Lower leg skin (tissue), 4 donors: ENCODE measurements at places on chromosomes 2 and 18.

GRCh38 chr18:10752382-10752781, 226.6 kb downstream of the NAPG start:
- no peak for DNase-seq

DNA sequence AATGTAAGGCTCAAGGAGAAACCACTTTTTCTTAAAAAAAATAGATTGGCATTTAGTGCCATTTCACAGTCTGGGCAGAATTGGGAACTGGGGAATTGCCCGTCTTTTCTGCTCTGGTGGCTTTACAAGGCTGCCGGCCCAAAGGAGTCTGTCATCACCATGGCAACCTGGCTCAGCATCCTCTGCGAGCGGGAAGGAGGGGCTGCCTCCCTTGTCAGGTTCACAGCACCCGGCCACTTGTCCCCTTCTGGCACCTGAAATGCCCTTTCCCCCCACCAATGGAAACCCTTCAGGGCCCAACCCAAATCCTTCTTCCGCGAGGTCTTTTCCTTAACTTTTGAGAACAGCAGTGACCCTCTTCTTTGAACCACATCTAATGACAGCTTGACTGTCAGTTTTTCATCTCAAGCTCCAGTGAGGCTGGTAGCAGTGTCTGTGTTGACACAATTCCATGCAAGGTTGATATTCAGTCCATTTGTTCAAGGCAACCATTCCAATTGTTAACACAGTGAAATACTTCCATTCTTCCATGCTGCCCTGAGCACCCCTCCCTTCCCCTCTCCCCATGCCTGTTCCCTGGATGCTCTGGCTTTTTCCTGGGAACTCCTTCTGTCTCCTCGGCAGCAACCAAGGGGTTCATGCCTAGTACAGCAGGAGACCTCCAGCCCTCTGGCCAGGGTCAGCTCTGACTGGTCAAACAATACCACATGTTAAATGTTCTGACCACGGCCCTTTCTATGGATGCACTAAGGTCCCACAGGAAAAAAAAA, 79.6 kb downstream of the DNER start:
- DNase-seq, result no peak

DNA sequence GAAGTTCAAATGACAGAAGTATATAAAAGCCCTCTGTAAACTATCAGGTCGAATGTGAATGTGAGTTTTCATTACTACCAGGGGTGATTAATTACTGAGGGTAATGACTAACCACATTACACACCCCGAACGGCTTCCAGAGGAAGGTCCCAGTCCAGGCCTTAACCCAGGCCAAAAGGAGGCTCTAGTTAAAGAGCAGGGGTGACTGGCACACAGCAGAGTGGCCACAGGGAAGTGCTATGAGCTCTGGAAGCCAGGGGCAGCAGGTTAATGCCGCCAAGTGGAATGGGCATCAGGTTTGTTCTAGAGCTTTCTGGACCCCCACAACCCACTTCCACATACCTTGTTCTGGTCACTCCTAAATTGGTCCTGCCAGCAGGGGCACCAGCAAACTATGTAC, 87.7 kb downstream of the BCL11A start:
- no peak for DNase-seq

DNA sequence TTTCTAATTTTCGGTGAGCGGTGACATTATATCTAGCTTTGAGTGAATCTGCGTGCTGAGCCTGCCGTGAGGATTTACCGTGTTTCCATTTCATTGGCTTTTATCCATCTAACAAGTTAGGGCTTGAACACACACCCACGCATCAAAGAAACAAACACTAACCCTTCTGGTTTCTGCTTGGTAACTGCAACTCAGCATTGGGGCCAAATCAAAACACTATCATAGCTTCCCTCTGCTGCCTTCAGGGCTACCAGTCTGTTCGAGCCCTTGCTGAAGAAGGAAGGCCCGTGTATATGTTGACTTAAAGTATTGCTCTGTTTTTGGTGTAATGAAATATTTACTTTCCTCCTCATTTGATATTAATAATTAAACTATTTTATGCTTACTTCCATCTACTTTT, 227.2 kb downstream of the PHLPP1 start:
- DNase-seq, result no peak

GRCh38 chr2:223090039-223090438, 38.0 kb downstream of the KCNE4 start:
- DNase-seq, result no peak

DNA sequence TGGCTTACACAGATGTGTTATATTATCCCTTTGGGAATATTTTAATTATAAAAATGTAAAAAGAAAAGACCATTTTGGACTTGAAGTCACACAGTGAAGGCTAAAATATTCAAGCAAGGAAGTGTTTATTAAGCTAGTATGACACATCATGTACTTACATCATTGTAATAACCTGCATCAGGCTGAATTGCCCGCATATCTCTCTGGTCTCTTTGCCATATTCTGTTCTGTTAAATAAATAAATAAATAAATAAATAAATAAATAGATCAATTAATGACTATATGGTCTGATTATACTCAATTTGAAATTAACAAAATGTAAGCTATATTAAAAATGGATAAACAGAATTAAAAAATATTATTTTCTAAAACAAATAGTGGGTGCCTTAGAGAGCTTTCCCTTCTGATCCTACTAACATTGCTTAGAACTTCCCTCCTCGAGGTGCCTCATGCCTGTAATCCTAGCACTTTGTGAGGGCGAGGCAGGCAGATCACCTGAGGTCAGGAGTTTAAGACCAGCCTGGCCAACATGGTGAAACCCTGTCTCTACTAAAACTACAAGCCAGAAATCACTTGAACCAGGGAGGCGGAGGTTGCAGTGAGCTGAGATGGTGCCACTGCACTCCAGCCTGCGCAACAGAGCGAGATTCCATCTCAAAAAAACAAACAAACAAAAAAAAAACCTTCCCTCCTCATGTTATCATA, 42.0 kb downstream of the WDR33 start:
- DNase-seq, result no peak
